ENCODE measurements at places on chromosomes 6 and 20.

GRCh38 chr20:49171909-49172308 is 16.2 kb downstream of the STAU1 start:
- DNase-seq = no peak

GRCh38 chr20:63238031-63238430 is 2.3 kb downstream of the BIRC7 start:
- DNase-seq = no peak

DNA sequence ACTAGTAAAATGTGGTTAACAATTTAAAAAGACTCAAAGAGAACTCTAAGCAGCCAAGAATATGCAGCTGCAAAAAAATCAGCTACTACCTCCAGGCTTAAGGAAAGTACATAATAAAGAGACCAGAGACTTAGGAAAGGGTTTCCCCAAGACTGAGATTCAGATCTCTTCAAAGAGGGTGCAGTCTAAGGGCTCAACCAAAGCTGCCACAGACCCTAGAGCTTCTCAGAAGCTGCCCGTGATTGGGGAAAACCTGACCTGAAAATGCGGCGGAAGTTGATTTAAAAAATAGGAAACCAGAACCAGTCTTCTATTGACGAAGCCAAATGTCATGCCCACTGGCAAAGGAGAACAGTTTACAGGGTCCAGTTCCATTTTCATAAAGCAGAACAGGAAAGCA is 516.8 kb upstream of the MARCKS start:
- no peak for DNase-seq

GRCh38 chr6:22952097-22952496 is 382.7 kb downstream of the HDGFL1 start:
- DNase-seq = no peak

All from mammary epithelial cell (primary cell).